ENCODE measurements at places on chromosomes 2 and 18.

DNA sequence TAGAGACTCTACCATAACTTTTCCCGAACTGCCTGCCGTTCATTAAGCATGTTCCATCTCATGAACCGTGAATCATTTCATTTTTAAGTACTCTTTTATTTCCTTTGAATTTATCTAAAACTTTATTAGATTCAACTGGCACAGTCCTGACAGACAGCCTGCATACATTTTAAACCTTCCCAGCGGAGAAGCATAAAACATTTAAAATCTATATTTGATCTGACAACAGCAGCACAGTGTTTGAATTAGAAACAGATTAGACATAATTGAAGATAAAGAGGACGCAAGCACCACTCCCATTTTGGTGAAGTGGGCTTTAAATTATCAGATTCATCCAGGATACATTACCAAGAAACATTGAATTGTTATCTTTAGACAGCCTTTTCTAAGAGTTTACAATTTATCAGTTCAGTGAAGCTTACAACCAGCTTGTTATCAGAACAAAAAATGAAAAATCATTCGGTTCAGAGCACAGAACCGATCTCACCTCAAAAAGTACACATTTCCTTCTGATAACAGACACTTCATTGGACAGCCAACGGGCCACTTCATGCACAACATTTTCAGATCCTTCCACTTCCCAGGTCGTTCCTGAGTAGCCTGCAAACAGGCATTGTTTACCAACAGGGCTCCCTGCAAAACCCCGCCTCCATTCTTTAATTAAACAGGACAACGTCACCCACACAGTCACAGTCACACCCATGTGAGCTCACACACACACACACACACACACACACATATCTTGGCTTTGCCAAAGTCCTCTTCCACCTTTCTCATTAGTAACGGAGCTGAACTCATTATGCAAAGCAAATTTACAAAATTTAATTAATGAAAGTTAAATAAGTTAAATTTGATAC is 171.2 kb downstream of the SP3 start:
- DNase-seq, result peak; percentile 17

- no peak for DNase-seq
Observed at GRCh38 chr2:64352292-64352691, 101.7 kb upstream of the LGALSL start.

- DNase-seq, result no peak
Observed at GRCh38 chr2:165584126-165584654, 114.7 kb downstream of the CSRNP3 start.

DNA sequence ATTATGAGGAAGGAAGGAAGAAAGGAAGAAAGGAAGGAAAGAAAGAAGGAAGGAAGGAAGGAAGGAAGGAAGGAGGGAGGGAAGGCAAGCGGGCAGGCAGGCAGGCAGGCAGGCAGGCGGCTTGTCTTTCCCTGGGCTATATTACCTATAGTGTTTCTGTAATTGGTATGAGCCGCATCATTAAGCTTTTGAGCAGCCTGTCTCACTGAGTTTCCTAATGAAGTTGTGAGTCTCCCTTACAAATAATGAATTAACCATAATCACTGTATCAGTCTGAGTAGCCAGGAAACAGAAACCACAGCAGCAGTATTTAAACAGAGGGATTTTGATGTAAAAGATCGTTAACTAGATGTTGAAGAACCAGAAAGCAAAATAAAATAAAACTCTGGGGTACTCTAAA is 11.8 kb upstream of the SULT1C3 start:
- DNase-seq, result no peak

- DNase-seq, result no peak
Observed at GRCh38 chr2:78175645-78176044, 653.5 kb upstream of the LRRTM4 start.

DNA sequence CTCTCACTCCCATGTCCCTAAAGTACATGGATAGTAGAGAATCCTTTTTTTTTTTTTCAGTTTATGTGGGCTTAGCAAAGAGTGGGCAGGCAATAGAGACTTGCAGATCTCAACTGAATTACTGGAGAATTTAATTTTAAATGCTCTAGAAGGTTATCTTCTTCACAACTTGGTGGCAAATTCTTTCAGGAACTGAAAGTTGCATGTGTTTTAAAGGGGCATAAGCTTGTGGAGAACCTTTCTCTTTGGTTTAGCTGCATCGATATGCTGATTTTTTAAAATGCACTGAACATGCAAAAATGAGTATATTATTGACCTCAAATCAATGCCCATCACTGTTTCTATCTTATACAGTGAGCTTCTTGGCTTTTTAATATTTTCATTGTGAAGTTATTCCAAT is 24.9 kb upstream of the GALNT3 start:
- no peak for DNase-seq

DNA sequence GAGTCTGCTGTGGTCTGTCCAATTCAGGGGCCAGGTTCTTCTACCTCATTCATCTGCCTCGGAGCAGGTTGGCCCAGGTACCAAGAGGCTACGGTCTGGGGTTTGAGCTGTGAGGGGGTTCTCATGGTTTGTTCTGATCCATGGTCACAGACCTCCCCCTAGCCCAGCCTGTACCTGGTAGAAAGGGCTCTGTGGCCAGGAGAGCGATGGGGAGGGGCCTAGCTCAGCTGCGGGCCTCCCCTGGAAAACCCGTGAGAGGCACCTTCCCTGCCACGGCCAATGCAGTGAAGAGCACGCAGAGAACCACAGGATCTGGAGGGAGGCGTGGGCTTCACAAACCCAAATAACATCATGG is 19.6 kb upstream of the ALLC start:
- DNase-seq, result no peak

DNA sequence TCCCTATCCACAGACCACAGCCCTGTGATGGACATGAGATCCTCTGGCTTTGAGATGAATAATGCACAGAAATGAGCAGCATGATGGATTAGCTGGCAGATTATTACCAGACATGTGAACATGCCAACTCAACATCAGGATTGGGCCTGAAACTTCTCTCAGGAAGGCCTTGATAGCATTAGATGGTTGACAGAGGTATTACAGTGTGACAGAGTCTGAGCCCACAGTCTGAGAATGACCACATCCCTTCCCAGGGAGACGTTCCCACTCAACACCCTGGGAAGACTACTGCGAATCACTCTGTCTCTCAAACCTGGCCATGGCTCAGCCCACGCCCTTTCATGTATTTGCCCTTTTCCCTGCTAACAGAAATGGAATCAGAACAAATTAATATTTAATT is 66.9 kb downstream of the BCL11A start:
- no peak for DNase-seq

- no peak for DNase-seq
Observed at GRCh38 chr2:119680457-119681202, 1.6 kb downstream of the TMEM177 start.

GRCh38 chr2:218870984-218871344 is 9.7 kb upstream of the WNT10A start:
- no peak for DNase-seq

DNA sequence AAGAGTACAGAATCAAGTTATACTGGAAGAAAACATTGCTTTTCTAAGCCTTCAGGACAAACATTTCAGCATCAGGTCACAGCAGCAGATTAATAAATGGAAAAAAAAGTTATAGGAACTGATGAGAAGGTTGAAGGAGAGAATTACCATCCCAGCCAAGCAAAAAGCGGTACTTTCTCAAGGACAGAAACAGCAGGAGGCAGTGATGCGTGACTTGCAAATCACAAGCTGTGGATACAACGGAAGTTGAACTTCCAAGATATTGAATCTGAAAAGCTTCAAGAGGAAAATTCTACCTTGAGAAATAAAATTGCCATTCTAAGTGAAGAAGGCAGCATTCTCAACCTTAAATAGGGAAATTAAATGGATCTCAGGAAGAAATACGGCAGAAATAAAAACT is 18.5 kb upstream of the SERPINB12 start:
- no peak for DNase-seq

DNA sequence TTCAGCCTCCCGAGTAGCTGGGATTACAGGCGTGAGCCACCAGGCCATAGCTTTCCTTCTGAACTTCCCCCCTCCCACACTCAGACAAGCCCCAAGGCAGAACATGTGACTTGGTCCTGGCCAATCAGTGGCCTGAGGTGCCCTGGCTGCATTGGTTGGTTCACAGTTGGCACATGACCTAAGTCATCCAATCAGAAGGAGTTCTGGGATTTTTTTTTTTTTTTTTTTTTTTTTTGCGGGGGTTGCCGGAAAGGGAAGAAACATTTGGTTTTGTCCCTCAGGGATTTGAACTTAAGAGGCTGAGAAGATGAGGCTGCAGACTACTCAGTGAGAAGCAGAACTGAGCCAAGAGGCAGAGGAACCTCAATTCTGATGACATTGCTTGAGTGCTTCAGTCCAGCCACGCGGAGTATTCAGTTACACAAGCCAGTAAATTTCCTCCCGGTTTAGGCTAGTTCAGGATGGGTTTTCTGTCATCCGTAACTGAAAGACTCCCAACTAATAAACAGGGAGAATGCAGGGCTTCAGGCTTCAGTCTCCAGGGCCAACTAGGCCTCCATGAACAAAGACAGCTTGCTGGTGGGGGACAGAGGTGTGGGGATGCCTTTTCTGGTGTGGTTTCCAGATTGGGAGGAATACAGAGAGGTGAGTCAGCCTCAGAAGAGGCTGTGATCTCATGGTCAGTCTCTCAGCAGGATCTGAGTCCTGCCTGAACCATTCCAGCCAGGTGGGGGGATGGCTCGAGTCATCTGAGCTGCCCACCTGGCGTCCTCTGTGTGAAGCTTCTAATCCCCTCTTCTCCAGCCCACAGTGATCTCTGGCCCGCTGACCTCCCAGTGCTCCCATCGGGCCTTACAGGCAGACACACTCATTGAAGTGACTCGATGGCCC is 9.2 kb downstream of the PTMA start:
- DNase-seq, result peak; percentile 60

- no peak for DNase-seq
Observed at GRCh38 chr18:41416044-41416443, 539.0 kb upstream of the PIK3C3 start.

- DNase-seq, result no peak
Observed at GRCh38 chr18:63205791-63206252, 113.7 kb downstream of the BCL2 start.

DNA sequence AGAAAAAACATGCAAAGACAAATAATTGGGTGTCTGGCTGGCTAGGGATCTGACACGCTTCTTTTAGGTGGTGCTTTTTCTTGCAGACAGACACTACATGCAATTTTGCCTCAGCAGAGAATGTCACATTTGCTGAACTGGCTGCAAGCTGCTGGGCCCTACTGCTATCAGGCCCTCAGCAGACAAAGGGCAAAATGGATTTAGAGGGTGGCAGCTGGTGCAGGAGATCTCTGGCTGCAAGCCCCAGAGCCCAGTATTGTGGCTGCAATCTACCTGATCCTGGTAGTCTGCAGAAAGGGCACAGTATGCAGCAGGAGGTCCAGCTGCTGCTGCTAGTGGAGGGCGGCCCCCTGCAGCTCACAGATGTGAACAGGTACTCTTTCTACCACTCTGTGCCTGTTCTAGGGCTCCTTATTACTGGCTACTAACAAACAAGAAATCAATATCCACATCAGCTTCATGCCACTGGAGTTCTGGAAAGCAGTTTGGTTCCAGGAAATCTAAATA is 796.7 kb upstream of the CELF4 start:
- no peak for DNase-seq

DNA sequence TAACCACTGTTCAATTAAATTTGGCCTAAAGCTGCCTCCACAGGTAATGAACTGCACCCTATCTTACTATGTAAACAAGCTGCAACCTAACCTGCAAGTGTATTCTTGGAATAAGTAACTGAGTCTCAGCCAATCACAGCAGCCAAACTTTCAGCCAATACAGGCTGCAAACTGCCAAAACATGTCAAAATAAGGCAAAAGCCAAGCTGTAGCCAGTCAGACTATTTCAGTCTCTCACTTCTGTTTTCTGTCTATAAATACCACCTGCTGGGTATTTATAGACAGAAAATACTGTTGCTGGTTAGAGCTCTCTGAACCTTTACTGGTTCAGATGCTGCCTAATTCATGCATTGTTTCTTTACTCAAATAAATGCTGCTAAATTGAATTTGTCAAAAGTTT is 14.3 kb downstream of the C2orf76 start:
- no peak for DNase-seq

- no peak for DNase-seq
Observed at GRCh38 chr2:135494503-135494902, 36.5 kb downstream of the ZRANB3 start.

DNA sequence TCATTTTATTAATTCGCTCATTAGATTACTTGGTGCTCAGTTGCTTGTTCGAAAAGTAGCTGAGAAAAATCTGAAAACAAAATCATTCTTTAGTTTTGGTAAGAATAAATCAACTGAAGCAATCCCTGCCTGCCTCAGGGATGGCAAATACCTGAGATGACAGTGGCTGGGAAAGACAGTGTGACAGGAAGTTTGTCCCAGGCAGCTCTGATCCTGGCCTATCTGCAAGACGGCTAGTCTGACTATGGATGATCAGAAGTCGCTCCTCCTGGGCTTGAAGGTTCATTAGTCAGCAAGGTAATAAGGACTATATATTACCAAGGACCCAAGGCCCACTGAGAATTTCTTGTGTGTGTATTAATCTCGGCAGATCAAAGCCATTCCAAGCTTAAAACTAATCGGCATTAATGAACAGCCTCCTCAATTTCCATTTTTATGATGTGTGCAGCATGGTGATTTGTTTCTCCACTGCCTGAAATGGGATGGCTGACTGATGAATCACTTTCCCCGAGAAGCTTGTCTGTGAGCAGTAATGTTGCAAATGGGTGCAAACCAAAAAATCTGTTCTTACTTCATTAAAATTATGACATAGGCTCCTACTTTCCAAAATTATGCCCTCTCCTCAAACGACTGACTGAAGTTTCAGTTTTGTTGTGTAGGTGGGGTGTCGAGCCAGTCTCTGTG is 199.9 kb downstream of the ACTR3 start:
- no peak for DNase-seq

GRCh38 chr18:39190508-39190907 is 1624.9 kb upstream of the CELF4 start:
- no peak for DNase-seq

DNA sequence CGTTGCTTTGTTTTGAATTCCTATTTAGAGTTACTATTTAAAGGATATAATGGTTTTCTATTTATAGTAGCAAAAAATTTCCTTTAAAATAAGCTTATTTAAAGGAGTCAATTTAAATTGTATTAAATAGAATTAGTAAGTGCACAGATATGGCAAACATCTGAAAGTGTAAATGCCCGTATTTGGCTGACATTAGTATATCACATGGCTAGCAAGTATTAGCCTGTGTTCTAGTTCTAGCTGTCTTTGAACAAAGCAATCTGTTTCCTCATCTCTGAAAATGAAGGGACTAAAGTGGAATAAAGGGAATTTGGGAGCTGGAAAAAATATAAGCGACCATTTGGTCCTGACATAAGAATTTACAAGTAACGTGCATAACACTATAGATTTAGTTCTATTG is 32.2 kb downstream of the PELI1 start:
- no peak for DNase-seq

DNA sequence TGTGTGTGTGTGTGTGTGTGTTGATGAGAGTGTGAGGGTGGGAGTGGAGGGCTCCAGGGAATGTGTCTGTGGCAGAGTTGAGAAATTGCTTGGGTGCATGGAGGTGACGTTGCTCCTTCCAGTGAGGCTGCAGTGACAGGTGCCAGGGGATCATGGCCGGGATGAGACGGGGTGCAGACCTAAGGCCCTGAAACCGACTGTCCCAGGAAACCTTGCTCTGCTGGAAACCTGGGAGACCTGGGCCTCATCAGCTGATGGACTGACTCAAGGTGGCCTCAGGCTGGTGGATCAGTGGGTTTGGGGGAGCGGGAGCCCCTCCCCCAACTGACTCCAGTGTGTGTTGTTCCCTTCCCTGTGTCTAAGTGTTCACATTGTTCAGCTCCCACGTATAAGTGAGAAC is 56.6 kb downstream of the INHBB start:
- DNase-seq, result no peak
